Fibroblast of skin of back (primary cell): ENCODE measurements at places on chromosomes 6 and 20.
A peak's percentile ranks its signal among the peaks of the same experiment; 100 is the strongest.

DNA sequence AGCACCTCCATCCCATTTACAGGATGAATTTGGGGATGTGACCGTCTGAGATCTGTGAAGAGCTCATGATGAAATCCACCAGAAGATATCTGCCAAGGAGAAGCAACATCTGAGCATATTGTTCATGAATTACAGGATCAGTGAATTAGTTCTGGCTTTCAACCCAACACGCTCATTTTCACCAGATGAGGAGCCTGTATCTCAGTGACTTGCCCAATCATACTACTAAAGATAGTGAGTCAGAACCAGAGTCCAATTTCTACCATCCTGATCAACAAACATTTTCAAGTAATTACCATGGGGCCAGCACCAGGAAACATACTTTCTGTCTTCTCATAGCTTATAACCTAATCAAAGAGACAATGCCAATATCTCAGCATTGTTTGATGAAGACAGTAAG is 116.6 kb downstream of the ZDHHC14 start:
- no peak for DNase-seq

GRCh38 chr6:25411316-25411950 is 132.3 kb downstream of the CARMIL1 start:
- no peak for DNase-seq

GRCh38 chr6:46440141-46440540 is 51.1 kb downstream of the RCAN2 start:
- DNase-seq, result peak; percentile 76

DNA sequence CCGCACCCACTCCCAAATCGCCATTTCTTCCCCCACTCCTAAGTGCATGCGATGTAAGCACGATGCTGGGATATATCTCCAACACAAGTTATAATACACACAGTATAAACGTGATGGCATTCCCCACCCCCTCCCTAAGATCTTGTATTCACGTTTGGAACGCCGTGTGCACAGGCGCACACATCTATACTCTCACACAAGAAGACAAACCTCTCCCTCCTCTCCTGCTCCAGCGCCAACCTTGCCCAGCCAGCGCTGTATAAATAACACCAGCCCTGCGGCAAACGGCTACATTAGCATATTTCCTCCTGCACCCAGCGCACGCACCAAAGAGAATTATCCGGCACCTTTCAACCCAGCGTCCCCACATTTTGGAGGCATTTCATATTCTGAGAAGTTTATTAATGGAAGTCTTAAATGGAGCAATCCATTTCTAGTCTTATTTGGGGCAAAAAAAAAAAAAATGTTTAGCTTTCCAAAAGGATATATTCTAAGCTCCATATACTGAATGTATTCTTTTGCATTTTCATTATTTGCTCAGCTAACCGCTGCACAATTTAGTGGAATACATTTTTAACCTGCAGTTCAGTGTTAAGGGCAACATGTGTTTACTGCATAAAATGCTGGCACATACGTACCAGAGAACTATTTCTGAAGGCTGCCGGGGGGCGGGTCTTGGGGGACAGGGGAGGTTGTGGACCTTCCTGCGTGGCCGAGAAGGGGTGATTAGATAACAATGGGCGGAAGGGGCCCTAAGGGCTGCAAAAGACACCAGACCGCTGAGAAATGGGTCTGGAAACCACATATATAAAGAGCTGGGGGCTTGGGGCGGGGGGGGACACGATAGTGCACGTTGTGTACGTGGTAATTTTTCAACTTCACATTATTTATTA is 1.1 kb upstream of the SLC22A23 start:
- no peak for DNase-seq

GRCh38 chr6:154252678-154253077 is 103.9 kb downstream of the IPCEF1 start:
- DNase-seq, result no peak
